GM12878 (cell line): ENCODE measurements at places on chromosomes 16 and 17.

DNA sequence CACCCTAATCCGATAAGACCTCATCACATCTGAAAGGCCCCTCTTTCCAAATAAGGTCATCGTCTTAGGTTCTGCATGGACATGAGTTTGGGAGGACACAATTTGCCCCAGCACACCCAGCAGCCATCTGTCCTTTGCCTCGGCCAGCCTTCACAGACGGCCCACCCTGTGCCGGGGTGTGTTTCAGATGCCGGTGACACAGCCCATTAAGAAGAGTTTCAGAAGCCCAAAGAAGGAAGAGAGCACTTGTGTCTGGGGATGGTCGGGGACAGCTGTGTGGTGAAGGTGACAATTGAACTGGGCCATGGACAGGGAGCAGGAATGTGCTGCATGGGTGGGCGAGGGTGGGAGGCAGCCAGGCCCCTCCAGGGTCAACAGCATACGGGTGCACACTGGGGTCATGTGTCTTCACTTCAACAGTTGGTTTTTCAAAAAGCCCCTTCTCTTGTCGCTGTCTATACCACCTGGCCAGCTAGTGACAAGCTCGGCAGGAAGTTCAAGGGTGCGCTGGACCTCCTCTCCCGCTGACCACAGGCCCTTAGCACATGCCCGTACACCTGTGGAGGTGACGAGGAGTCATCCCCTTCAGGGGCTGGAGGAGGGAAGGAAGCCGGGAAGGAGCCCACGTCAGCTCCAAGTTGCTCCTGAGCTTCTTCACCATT, 183.1 kb downstream of the C16orf95 start:
- H3K27ac ChIP-seq, result no peak overlapping the region
- H3K27me3 ChIP-seq, result no peaks in the 10 kb centered on the region
- DNase-seq, result no peak
- H3K36me3 ChIP-seq, result no peaks in the 10 kb centered on the region
- H3K4me3 ChIP-seq, result no peak overlapping the region

DNA sequence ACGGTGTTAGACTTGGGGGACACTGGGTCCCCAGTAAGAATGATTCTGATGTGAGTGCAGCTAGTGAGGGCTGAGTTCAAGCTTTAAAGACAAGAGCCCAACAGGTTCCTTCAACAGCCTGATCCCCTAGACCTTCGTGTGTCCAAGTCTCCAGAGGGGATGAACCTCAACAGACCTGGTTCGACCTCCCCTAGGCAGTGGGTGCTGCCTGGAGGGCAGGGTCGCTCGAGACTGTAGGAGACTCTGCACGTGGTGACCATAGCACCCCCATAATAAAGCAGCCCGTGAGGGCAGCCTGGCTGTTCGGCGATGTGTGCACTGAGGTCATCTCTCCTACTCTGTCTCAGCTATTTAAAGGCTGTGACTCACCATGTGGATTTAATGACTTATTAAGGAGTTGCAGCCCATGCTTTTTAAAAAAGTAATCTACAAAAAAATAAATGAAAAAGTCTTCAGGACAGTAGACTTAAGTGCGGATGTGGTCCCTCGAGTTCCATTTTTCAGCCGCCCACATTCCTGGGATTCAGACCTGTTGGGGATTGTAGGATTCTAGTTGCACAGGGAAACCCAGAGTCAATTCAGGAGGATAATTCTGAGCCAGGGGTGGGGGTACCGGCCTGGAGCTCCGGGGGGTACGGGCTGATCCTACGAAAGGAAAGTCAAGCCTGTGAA, 23.4 kb upstream of the METRNL start:
- H3K4me1 ChIP-seq, result no peaks in the 10 kb centered on the region; the same call in 1 of the 2 replicates
- no peak overlapping the region for H3K27ac ChIP-seq
- no peaks in the 10 kb centered on the region for H3K27me3 ChIP-seq
- DNase-seq, result no peak

DNA sequence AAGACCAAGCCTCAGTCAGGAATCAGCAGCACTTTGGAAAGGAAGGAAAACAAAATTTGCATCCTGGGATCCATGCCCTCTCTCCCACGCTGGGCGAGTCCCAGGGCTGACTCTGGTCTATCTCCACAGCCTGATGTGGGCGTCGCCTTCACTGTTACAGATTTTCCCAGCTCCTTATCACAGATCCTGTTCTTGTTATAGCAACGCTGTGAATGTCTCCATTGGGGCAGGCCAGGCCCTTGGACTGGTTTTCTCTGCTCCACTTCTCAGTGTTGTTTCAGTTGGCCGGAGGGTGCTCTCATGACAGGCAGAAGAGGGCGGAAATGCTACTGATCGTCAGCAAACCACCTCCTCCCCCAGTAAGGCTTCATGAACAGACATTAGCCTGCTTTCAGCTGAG, 127.9 kb upstream of the CDH11 start:
- H3K27me3 ChIP-seq, result no peaks in the 10 kb centered on the region
- H3K4me3 ChIP-seq, result no peak overlapping the region
- no peaks in the 10 kb centered on the region for H3K4me1 ChIP-seq
- no peak overlapping the region for H3K27ac ChIP-seq
- no peaks in the 10 kb centered on the region for H3K36me3 ChIP-seq

GRCh38 chr16:2267913-2268666, at the start of gene RNPS1:
Gene RNPS1 (minus strand): TSS chr16:2268126. CDS start chr16:2264643, 3,483 bp downstream.
- no peaks in the 10 kb centered on the region for H3K27me3 ChIP-seq
- H3K27ac ChIP-seq, result peak within 1 kb of the TSS; percentile 90
- peak within 1 kb of the TSS; percentile 79 for H3K4me3 ChIP-seq
- H3K36me3 ChIP-seq, result peaks cover 8% of the 10 kb centered on the region

GRCh38 chr17:72176951-72177660, 56.3 kb downstream of the SOX9 start:
- no peak overlapping the region for H3K4me3 ChIP-seq
- no peak overlapping the region for H3K27ac ChIP-seq
- no peaks in the 10 kb centered on the region for H3K4me1 ChIP-seq
- no peaks in the 10 kb centered on the region; the same call in 1 of the 2 replicates for H3K27me3 ChIP-seq
